Activated naive CD8-positive, alpha-beta T cell treated with anti-CD3 and anti-CD28 coated beads for 36 hours (primary cell): ENCODE measurements at places on chromosomes 16 and 17. TPM values are rescaled to one million over a fixed set of nuclear protein-coding genes. Genes with fewer than 3 reads are reported as not detected.

DNA sequence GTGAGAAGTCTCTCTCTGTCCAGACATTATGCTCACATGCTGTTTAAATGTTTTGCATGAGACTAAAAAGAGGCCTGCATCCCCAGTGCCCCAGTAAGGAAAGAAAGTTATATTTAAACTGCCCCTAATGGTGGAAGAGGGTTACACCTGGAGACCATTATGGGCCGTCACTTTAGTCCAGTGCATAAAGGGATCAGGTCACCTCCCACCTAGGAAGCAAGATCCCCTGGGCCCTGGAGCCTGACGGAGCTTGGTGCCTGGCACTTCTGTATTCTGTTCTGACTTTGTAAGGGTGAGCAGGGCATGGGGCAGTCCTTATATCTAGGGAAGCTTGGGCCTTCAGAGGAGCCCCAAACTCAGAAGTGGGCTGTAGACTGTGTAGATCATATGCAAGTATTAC is 67.9 kb downstream of the CPPED1 start:
- DNase-seq = no peak

Gene ZPBP2
- total RNA-seq = not detected

DNA sequence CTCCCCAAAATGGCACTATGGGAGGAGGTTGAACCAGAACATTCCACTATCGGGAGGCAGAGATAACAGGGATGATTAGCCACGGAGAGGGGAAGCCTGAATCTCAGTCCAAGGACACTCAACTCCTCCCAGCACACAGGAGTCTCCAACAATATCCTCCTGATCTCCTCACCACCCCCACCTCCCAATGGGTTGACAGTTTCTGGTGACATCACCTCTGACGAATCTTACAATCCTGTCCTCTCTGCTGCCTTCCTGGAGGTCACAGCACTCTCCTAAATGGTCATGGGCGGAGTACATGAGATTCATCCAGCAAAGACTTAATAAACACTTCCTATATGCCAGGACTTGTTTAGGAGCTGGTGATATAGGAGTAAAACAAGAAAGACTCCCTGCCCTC is 80.9 kb downstream of the SLC6A2 start:
- DNase-seq = no peak

DNA sequence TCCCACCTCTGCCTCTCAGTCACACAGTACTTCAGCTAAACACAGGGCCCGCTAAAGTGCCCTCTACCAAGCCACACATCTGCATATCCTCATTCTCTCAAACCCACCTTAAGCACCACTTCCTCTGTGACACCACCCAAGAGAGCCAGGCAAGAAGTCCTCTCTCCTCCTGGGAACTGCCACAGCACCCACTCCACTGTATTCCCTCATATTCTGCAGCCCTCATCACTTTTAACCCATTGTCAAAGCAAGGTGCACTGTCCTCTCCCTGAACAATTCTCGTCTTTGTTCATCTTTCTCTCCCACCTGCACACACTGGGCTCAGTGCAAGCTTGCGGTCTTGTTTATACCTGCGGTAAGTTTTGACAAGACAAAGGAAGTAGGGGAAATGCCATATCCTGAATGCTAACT is 13.6 kb downstream of the CHD9 start:
- DNase-seq = peak; percentile 11

DNA sequence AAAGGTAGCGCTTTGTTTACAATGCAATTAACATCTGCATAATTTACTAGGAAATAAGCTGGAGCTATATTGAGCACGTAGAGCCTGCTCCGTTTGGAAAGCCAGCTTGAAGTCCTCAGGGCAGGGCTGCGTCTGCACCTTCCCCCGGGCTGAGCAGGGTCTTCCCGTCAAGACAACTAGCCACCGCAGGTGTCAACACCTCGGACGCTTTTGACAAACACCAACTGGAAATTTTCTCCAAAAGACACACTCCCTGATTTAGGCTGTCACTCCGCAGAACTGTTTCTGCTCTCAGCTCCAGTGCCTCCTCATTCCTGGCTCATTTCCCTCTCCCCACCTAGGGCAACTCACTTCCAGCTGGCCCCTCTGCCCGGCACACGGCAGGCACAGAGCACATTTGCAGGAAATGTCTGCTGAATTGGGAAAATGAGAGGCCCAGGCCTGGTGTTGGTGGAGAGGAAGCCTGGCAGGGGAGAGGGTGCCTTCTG is 170.3 kb downstream of the MAF start:
- no peak for DNase-seq

Gene ZSCAN10
- not detected for total RNA-seq

Gene ITGB4
- 0.64 TPM for total RNA-seq

Gene TBX4
- not detected for total RNA-seq

Gene MSLN
- total RNA-seq = not detected

Gene ETV4
- 7.5 TPM for total RNA-seq

- peak; percentile 71 for DNase-seq
Observed at GRCh38 chr17:38735161-38735997, 5.2 kb downstream of the CISD3 start.

Gene MTSS2
- total RNA-seq = 9.2 TPM

GRCh38 chr17:7886227-7887037 is 2.2 kb upstream of the CHD3 start:
- DNase-seq = peak; percentile 65

Gene CFAP97D1
- not detected for total RNA-seq

DNA sequence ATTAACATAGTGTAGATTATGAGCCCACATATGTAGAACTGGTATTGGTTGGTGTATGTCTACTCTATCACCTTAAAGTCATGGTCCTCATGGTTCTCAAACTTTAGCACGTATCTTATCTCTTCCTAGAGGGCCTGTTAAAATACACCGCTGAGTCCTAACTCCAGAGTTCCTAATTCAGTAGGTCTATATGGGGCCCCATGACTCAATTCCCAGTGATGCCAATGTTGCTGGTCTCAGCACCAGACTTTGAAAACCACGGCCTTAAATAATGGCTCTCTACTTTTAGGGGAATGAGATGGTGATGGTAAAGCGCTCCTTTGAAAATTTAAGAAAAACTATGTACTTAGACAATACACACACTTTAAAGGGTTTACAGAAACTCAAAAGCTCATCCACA is 36.6 kb downstream of the SMURF2 start:
- no peak for DNase-seq

Gene DPEP3
- 0.42 TPM for total RNA-seq

DNA sequence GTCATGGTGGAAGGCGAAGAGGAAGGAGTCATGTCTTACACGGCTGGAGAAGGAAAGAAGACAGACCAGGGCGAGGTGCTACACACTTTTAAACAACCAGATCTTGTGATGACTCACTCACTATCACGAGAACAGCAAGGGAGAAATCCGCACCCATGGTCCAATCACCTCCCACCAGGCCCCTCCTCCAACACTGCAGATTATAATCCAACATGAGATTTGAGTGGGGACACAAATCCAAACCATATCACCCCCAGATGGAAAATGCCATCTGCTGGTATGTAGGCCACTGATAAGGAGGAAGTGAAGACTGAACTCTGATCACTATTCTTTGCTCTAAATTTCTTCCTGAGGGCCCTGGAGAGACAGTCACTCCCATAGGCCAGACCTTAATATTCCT is 7.5 kb upstream of the ITGAX start:
- DNase-seq = no peak

DNA sequence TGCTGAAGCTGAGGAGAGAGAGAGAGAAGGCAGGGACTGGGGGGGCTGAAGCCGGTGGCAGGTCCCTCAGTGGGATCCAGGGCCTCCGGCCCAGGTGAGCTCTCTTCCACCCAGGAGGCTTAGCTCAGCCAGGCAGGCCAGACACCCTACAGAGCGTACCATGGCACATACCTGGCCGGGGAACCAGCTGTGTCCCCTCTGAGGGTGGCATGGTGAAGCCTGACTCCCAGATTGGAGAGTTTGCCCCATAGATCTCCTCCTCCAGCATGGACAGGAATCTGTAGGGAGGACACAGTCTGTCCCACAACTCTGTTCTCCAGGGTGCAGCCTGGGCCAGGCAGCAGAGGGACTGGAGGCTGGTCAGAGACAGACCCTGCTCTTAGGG is 3.0 kb downstream of the KAT2A start:
- no peak for DNase-seq

Gene SLC12A3
- not detected for total RNA-seq

- no peak for DNase-seq
Observed at GRCh38 chr16:14050291-14051027, 20.7 kb upstream of the MRTFB start.
